ENCODE measurements at places on chromosomes 1 and 21. TPM values are rescaled to one million over a fixed set of nuclear protein-coding genes. Genes with fewer than 3 reads are reported as not detected.
A peak's percentile ranks its signal among the peaks of the same experiment; 100 is the strongest.

GRCh38 chr1:119743776-119744597, 24.7 kb downstream of the HMGCS2 start:
- no peak for DNase-seq

DNA sequence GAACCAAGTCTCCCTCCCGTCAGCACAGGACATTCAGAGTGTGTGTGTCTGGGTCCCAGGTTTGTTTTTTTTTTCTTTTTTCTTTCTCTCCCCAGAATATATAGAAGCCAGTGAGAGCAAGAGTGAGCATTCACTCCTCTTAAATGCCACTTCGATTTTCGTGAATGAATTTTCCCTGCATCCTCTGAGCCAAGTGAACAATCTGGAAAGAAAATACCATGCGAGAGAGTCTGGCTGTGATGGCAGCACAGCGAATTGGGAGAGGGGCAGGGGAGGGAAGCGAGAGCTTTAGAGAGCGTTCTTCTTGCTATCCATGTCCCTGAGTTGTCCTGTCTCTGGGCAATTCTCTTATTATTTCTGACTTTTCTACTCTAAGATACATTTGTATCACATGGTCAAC, 76.0 kb upstream of the RAB3GAP2 start:
- DNase-seq, result no peak

DNA sequence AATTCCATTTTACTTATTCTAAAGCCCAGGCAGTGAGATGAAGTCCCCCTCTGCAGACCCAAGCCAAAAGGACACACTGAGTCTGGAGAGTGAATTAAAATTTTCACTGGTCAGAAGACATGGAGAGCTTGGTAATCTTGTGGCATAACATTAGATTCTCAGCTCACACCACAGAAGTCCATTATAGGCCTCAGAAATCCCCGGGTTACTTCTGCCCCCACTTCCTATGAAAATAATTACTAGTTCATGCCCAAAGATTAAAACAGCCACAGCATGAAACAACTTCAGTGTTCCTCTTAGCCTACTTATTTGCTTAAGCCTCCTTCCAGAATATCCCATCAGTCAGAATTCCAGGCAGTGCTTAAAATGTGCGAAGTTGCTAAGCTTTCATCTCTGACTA, 123.3 kb downstream of the ZC3H11B start:
- DNase-seq, result no peak

Gene RGS4
- total RNA-seq, result 2.1 TPM

Gene LCE1C
- total RNA-seq, result not detected

Gene COG2
- total RNA-seq, result 20.4 TPM

- no peak for DNase-seq
Measured at GRCh38 chr1:155210314-155211104, 2.0 kb downstream of the MTX1 start.

DNA sequence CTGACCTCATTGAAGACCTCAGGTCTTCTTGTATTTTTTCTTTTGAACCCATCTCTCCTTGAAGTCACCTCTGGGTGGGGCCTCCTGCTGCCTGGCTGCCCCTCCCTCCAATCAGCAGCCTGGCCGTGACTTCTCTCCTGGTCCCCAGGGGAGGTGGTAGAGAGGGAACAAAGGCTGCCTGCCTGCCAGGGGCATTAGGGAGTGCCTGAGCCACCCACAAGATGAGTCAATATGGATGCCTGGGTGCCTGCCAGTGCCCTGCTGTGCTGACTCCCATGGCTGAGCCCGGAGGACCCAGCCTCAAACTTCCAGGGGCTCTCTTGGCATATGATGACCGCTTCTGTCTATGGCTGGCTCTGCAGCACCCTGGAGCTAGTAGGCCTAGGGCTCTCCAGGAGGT, 5.3 kb upstream of the CDCP2 start:
- DNase-seq, result no peak

DNA sequence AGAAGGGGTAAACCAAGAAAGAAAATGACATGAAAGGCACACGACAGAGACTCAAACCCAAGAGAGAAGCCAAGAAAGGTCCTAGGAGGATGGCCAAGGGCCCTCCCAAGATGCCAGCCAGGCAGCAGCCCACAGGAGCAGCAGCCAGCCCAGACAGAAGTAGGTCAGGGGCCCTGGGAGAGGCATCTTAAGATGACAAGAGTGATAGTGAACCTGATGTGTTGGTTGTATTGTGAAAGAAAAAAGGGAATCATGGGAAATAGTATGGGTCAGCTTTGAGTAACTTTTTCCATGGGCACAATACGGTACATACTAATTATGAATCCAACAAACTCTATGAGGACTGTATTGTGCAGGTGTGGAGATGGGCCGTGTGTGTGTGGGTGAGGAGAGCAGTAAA, 3.3 kb downstream of the CCSAP start:
- DNase-seq, result no peak

DNA sequence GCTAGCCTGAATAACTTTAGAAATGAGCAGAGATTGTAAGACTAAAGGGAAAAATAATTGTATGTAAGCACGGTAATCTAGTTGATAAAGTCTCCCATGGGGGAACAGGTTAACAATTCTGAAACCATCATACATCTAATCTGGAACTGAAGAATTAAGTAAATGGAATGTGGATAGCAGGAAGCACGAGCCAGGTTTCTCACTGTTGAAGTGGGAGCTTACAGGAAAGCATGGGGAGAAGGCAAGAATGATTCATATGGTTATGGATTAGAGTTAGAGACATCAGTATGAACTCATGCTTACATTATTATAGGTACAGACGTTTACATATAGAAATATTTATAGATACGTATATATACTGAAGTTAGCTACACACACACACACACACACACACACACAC, 83.0 kb downstream of the LEPR start:
- DNase-seq, result no peak

GRCh38 chr1:246566128-246566812, at the start of the genes CNST and TFB2M:
TSS of gene CNST (plus strand) at chr1:246566456. CDS start at chr1:246591563, 25,107 bp downstream.
TSS of gene TFB2M (minus strand) at chr1:246566261. CDS start at chr1:246566138, 123 bp downstream.
- peak; percentile 99 for DNase-seq

DNA sequence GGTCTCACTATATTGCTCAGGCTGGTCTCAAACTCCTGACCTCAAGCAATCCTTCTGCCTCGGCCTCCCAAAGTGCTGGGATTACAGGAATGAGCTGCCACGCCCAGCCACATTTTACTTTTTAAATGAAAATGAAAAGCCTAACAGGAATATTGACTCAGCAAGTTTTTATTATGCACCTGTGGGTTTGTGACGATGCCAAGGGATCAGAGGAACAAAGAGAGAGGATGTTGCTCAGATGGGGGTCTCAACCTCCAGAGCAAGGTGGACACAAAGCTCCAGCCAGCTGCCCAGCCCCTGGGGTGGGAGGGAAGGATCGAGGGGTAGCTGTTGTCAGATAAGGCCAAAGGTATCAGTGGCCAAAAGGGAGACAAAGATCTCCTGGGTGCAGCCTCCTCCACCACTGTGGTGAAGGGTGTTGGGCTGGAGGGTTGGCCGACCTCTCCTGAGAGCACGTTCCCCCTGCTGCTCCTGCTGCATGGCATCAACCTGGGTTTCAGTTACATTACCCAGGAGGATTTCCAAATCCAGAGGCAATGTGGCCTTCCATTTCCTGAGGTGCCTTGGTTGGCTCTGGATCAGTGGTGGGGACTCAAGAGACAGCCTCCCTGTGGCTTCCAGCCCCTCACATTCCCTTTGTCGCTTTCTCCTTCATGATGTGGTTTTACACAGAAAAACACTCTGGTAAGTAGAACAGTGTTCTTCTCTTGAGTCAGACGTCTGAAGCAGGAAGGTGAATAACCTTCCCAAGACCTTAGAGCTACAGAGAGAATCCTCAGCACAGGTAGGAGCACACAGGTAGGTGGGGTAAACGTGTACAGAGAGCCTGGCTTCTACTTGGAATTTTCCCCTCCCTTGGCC, 34.2 kb downstream of the ZNF496 start:
- DNase-seq, result peak; percentile 41

- DNase-seq, result no peak
Measured at GRCh38 chr1:8736927-8737326, 80.5 kb downstream of the RERE start.

GRCh38 chr1:202005958-202006357, 4.4 kb upstream of the ELF3 start:
- no peak for DNase-seq

Gene AMIGO1
- 7.4 TPM for total RNA-seq

DNA sequence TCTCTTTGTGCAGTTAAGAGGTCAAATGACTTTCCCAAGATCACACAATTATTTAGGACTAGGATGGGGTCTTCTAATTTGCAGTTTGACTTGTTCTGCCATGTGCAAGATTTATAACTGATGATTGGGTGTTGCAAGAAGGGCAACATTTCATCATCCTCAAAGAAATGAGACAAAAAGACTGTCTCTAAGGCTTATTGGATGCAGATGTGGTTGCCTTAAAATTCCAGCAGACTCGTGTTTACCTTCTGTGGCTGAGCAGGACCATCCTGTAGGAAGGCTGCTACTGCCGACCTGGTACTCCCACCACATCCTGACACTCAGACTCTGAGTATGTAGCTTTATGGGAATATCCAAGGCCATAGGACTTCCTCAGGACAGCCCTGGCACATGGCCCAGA, 99.9 kb upstream of the SGIP1 start:
- no peak for DNase-seq

- DNase-seq, result no peak
Measured at GRCh38 chr1:225774281-225775147, 3.1 kb upstream of the SRP9 start.

DNA sequence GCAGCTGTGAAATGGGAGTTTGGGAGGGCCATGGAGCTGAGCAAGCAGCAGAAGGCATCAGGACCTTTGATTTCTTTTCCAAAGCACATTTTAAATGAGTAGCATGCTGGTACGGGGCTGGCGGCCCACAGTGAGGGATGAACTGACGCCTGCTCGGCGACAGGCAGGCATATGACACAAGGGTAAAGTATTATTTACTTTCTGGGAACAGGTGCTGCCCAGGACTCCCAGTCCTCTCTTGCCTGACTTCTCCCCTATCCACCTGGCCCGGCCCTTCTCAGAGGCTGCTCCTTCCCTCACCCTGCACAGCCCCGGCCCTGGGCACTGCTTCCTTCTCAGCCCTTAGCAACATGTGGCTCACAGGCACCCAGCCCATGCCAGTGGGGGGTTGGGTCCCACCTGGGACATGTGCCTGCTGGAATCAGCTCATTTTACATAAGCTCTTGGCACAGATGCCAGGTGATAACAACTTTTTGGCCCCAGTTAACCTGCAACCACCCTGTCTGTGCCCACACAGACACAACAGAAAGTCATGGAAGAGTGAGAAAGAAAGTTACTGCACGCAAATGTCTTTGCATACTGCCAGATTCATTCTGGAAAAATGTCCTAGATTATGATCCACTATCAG, 112.3 kb upstream of the GADD45A start:
- DNase-seq, result no peak

Gene ATP13A2
- 37.7 TPM for total RNA-seq

DNA sequence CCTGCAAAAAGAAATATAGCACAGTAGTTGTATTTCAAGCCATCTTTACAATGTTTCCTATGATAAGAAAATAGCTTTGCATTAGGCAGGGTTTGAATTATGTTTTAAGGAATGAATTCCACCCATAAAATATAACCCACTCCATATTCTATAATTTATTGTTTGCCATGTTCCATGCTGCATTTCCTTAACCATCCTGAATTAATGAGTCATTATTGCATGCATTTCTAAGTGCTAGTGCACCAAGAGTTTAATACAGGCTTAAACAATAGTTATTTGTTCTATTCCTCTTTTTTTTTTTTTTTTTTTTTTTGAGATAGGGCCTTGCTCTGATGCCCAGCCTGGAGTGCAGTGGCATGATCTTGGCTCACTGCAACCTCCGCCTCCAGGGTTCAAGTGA, 45.2 kb downstream of the MIGA1 start:
- no peak for DNase-seq

Gene LCE4A
- not detected for total RNA-seq

- DNase-seq, result no peak
Measured at GRCh38 chr1:182680901-182681567, 3.4 kb downstream of the RGS8 start.

DNA sequence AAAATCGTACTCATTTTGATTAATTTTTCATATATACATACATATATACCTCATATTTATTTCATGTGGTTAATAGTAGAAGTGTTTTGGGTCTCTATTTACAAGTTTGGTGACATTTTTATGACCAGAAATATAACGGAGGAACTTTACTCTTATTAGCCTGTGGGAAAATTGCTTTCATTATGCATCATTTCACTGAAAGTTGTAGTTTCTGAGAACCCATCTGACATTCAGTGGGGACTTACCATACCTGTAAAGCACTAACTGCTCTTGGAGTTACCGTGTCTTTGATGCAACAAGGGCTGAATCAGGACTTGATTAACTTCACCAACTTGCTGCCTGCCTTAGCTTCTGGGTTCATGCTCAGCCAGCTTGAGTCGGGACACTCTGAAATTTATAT, 49.9 kb upstream of the ITPKB start:
- no peak for DNase-seq

- DNase-seq, result no peak
Measured at GRCh38 chr1:248622570-248623001, 12.3 kb downstream of the OR2T11 start.

DNA sequence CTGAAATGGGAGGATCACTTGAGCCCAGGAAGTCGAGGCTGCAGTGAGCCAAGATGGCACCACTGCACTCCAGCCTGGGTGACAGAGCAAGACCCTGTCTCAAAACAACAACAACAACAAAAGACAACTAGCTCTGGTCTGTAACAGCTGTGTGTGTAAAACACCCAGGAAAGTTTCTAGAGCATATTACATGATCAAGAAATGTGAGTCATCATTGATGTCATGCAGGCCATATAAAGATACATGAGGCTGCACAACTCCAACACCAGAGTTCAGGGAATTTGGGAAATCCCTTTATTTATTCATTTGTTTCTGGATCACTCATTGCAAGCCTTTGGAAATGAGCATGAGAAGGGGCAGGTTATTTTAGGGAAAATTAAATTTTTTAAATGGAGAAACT, 50.3 kb upstream of the CTPS1 start:
- DNase-seq, result no peak

GRCh38 chr1:107678993-107679392, 286.0 kb downstream of the VAV3 start:
- DNase-seq, result no peak

GRCh38 chr1:236168716-236169429, 26.5 kb downstream of the GPR137B start:
- DNase-seq, result peak; percentile 91

- DNase-seq, result no peak
Measured at GRCh38 chr1:204618148-204618760, 67.3 kb downstream of the LRRN2 start.

Gene HFM1
- 0.84 TPM for total RNA-seq

GRCh38 chr21:27122686-27123085, 155.8 kb upstream of the ADAMTS5 start:
- DNase-seq, result no peak

- DNase-seq, result peak; percentile 90
Measured at GRCh38 chr21:45975020-45975666, 6.4 kb upstream of the COL6A1 start.

Gene DENND2D
- total RNA-seq, result 33.0 TPM

Gene RIPK4
- total RNA-seq, result not detected

GRCh38 chr21:38389896-38390295, 108.4 kb downstream of the ERG start:
- DNase-seq, result no peak
